NCI-H1930 (cell line): ENCODE measurements at places on chromosomes 4 and X.

DNA sequence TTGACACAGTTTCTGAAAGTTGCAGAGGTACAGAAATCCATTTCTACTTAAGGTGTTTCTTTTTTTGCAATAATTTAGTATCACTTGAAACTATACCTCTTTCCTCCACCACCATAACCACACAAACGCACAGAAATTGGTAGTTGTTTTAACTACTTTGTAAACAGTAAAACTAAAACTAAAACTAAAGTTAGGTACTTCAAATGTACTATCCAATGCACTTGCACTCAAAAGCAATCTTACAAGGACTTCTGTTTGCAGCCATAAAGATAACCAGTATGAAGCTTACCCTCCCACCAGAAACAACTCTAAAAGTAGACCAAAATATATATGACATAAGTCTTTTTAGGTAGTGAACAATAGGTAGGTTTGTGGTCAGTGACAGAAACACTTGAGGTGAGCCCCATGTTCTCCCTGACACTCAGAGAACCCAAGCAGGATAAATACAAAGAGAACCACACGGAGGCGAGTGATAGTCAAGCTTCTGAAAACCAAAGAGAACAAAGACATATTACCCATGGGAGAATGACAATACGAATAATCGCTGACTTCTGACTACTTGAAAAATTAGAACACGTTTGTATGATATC, 72.2 kb upstream of the VBP1 start:
- no peak for DNase-seq

DNA sequence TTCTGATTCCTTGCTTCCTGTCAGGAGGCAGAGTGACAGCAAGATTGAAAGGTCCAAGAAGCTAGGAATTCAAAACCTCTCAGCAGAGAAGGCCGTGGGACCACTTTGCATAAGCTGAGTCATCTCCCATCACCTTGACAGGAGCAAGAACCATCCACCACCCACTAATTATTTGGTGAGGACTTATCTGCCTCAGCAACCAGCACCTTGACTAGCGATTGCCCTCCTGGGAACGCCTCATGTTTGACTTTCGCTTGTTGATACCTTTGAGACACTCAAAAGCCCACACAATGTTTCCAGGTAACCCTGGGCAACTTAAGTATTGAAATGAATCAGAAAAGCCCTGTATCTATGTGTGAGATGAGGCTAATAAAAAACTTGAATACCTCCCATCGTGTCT, 233.5 kb upstream of the GYPA start:
- DNase-seq = no peak

DNA sequence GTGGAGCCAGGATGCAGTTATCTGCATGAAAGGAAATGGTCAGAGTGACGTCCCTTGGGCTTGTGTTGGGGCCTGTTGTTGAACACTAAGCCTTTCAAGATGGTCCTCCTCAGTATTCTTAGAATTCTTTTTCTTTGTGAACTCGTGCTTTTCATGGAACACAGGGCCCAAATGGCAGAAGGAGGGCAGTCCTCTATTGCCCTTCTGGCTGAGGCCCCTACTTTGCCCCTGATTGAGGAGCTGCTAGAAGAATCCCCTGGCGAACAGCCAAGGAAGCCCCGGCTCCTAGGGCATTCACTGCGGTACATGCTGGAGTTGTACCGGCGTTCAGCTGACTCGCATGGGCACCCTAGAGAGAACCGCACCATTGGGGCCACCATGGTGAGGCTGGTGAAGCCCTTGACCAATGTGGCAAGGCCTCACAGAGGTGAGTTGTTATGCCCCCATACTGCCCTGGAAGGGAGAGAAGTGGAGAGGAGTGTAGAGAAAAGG, at the start of gene BMP15:
Gene BMP15 (plus strand): TSS at position 51 of the 492 bp plus-strand sequence. CDS start 49 bp downstream, at position 100.
- DNase-seq = no peak

- DNase-seq = no peak
Observed at GRCh38 chr4:90183254-90183653, 56.1 kb downstream of the CCSER1 start.

- no peak for DNase-seq
Observed at GRCh38 chr4:143225167-143225566, 40.5 kb downstream of the USP38 start.

DNA sequence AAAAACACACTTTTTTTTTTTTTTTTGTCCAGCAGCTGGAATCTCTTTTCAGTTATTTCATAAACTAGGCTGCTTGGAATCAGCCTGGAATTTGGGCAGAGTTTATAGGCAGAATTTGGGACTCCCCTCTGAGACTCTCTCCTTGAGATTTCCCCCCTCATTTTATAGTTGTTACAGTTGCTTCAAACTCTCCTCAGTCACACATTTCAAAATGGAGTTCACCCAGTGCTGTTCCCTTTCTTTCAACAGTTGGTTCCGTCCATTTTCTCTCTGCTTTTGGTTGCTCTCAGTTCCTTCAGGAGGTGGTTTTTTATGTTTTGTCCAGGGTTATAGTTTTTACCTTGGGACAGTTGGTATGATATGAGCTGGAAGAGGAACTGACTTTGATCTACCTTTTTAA, 27.5 kb downstream of the NSD2 start:
- DNase-seq = no peak

DNA sequence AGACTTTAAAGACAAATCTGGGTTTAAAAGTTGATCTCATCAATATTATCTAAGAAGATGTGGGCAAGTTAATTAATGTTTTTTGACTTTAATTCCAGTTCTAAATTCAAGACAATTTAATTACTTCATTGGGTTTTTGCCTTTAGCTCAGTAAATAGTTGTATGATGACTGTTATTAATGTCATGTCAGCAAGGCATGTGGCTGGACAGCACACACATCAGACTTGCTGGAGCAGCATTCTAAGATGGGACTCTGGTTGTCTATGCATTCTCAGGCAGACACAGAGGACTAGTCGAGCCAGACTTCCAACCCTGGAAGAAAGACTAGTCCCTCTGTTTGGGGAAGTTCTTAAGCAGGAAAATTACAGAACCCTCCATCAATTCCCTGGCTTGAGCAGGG, 180.7 kb upstream of the GK2 start:
- no peak for DNase-seq

DNA sequence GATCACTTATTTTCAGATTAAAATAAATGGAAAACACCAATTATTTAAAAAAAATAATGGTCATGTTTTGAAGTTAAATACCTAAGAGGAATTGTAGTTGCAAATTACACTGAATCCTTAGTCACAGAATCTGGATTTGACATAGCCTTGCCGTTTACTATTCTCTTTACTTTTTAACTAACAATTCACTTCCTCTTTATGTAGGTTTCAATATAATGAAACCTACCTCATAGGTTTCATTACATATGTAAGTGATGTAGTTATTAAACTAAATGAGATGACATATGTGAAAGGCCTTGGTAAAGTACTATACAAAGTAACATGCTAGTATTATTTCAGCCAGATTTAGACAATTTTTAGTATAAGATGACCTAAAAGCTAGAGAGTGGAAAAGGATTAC, 6.5 kb downstream of the SPP1 start:
- DNase-seq = no peak

DNA sequence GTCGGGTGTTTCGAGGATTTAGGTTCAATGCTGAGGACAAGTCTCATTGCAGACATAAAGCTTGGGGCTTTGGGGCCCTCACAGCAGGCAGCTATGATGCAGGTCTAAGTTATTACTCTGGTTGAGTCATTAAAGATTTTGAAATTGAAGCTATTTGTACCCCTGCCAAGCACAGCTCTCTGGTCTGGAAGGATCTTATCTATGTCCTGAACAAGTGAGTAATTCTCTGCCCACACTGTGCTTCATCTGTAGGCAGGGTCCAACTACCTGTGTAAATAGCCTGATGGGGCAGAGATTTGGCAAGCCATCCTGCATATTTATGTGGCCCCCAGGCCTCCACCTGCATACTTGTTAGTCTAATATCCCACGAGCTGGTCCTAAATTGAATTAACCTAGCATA, 41.4 kb upstream of the MAGEA4 start:
- no peak for DNase-seq

DNA sequence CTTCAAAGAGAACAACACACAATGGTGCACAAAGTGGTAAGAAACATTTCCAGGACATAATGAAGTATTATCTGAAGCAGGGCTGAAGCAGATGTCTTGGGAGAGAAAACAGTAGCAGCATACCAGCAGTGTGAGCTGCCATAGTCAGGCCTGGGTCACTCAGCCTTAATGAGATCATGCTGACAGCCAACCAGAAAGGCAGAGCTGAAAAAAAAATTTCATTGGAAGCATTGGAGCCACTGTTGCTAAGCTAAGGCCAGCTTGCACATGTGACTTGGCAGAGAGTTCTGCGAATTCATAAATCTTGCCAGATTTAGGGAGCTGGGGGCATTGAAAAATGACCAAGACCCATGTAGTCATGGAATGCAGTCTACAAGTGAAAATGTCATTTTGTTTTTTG, 444.0 kb upstream of the PITX2 start:
- no peak for DNase-seq

GRCh38 chr4:159443975-159444374, 341.1 kb downstream of the RAPGEF2 start:
- no peak for DNase-seq
